ENCODE measurements at places on chromosomes 7 and 10. TPM values are rescaled to one million over a fixed set of nuclear protein-coding genes. Genes with fewer than 3 reads are reported as not detected.
A peak's percentile ranks its signal among the peaks of the same experiment; 100 is the strongest.

The NEURL1 gene
- total RNA-seq = 2.4 TPM

The CUX1 gene
- 111 TPM for total RNA-seq

The C7orf33 gene
- not detected for total RNA-seq

The SFRP5 gene
- total RNA-seq = not detected

The CCDC146 gene
- 37.3 TPM for total RNA-seq

DNA sequence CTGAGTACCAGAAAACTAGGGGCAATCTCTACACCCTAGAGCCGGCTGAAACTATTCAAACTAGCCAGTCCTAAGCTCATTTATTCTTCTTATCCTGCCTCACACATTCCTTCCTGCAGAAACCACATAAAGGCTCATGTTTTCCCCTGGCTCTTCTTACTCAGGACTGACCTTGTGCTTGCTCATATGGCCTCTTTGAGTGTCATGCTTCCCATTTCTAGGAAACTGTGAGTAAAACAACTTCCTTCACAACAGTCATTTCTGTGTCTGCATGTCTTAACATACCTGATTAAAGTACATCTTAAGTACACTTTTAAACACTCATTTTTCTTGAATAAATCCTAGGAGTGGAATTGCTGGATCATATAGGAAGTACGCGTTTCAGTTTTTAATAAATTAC lies 52.3 kb upstream of the KIAA1217 start:
- no peak overlapping the region for H3K4me3 ChIP-seq
- H3K27me3 ChIP-seq = no peaks in the 10 kb centered on the region
- peaks cover 2% of the 10 kb centered on the region for H3K4me1 ChIP-seq
- H3K36me3 ChIP-seq = no peaks in the 10 kb centered on the region
- DNase-seq = no peak
- no peak overlapping the region for H3K27ac ChIP-seq

DNA sequence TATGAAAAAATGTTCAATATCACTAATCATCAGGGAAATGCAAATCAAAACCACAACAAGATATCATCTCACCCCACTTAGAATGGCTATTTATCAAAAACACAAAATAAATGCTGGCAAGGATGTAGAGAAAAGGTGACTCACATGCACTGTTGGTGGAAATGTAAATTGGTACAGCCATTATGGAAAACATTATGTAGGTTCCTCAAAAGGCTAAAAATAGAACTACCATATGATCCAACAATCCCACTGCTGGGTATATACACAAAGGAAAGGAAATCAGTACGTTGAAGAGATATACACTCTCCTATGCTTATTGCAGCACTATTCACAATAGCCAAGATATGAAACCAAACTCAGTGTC lies 50.2 kb downstream of the CDK1 start:
- H3K4me1 ChIP-seq = peaks cover 8% of the 10 kb centered on the region
- no peaks in the 10 kb centered on the region for H3K36me3 ChIP-seq
- DNase-seq = no peak
- no peak overlapping the region for H3K4me3 ChIP-seq

DNA sequence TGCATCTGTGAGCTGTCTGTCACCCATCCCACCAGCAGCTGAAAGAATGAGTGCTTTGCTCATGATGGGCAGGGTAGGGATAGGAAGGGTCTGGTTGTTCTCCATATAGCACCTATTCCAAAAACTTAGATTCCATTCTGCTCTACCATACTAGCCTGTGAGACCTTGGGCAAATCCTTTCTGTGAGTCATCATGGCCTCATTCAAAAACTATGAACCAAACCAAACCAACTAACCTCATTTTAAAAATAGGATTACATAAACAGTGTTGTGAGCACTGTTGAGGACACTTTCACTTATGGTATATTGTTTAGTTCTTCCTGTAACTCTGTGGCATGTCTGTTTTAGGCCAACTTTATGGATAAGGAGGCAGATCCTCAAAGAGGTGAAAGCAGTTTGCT lies 30.9 kb upstream of the STEAP4 start:
- DNase-seq = no peak
- H3K4me1 ChIP-seq = no peaks in the 10 kb centered on the region
- no peak overlapping the region for H3K27ac ChIP-seq

DNA sequence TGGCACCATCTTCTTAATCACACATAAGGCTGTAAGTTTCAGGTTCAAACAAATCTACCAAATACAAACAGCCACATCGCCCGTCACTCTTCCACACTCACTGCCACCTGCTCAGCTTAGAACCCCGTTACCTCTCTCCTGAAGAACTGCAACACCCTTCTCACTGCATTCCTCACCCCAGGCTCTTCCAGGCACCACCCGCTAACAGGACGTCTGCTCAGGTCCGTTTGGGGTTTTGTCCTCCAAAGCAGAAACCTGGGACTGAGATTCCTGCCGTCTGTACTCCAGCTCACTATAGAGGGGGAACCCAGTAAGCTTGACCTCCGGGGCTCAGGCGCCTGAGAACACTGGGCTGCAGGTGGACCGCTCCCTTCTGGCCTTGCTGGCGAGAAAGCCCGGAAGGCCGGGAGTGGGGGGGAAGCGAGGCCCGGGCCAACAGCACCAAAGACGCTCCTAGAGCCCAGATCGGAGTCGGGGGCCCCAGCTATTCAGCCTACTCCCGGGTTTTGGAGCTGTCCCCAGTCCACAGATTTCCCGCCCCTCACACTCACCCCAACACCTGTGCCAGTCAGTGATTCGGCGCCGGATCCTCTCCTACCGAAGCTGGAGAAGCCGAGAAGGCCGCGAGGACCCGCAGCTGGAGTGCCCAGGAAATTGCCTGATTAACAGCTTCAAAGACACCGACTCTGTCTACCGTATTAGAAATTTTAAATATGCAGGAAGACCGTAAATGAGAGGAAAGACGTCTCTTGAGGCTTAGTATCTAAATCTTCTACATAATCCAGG lies at the start of gene AP3M1:
TSS of gene AP3M1 (minus strand) at position 625 of the 786 bp plus-strand sequence. CDS start 12,449 bp downstream, outside the sequence.
- H3K27ac ChIP-seq = peak within 1 kb of the TSS; percentile 86
- H3K27me3 ChIP-seq = no peaks in the 10 kb centered on the region
- H3K4me3 ChIP-seq = peak within 1 kb of the TSS; percentile 93
- no peaks in the 10 kb centered on the region for H3K36me3 ChIP-seq
- DNase-seq = peak; percentile 85
- peaks cover 2% of the 10 kb centered on the region for H3K4me1 ChIP-seq

DNA sequence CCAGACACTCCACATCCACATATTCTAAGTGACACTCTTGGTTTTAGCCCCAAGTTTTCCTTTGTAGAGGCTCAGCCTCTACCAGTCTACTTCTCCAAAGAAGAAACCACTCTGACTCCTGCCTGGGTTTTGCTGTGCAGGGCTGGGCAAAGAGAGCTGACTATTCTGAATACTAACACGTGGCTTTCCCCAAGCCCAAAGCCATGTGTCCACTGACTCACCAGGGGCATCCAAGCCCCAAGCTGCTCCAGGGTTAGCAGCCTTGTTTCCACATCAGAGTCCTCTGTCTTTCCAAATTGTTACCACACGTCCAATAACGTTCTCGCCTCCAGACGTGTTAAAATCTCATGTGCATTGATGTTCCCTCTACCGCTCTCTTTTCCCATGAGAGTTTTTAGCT lies 8.7 kb downstream of the GALNTL5 start:
- H3K27ac ChIP-seq = no peak overlapping the region
- no peaks in the 10 kb centered on the region for H3K4me1 ChIP-seq
- no peaks in the 10 kb centered on the region for H3K36me3 ChIP-seq
- H3K27me3 ChIP-seq = no peaks in the 10 kb centered on the region
- no peak overlapping the region for H3K4me3 ChIP-seq

GRCh38 chr10:23826421-23826820 lies 382.5 kb upstream of the KIAA1217 start:
- no peak overlapping the region for H3K4me3 ChIP-seq
- DNase-seq = no peak
- H3K27me3 ChIP-seq = no peaks in the 10 kb centered on the region
- H3K27ac ChIP-seq = no peak overlapping the region
- no peaks in the 10 kb centered on the region for H3K4me1 ChIP-seq
- H3K36me3 ChIP-seq = no peaks in the 10 kb centered on the region

- H3K4me1 ChIP-seq = no peaks in the 10 kb centered on the region
- no peaks in the 10 kb centered on the region for H3K27me3 ChIP-seq
- DNase-seq = no peak
These were observed 191.3 kb upstream of the KAT6B start for GRCh38 chr10:74634995-74635536.

- H3K27me3 ChIP-seq = no peaks in the 10 kb centered on the region
- no peak for DNase-seq
- H3K36me3 ChIP-seq = no peaks in the 10 kb centered on the region
- H3K4me1 ChIP-seq = no peaks in the 10 kb centered on the region
- H3K4me3 ChIP-seq = no peak overlapping the region
These were observed 363.9 kb downstream of the MALRD1 start for GRCh38 chr10:19412531-19412930.

All from ovary (tissue), 10 donors.